ENCODE measurements at places on chromosomes 13 and 19.

DNA sequence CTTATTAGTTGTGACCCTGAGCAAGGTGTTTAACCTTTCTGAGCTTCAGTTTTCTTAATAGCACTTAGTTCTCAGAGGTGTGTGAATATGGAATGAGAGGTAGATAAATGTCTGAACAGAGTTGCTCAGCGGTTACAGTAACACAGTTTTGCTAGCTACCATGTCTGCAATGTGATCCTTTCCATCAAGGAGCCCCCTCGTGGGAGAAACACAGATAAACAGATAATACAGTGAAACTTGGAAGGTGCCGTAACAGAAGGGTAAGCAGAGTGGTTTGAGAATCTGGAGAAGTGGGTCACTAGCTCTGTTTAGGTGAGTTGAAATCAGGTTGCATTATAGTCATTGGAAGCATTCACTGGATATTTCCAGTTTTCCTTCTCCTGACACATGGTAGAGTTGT, 38.9 kb downstream of the IRS2 start:
- DNase-seq: no peak

DNA sequence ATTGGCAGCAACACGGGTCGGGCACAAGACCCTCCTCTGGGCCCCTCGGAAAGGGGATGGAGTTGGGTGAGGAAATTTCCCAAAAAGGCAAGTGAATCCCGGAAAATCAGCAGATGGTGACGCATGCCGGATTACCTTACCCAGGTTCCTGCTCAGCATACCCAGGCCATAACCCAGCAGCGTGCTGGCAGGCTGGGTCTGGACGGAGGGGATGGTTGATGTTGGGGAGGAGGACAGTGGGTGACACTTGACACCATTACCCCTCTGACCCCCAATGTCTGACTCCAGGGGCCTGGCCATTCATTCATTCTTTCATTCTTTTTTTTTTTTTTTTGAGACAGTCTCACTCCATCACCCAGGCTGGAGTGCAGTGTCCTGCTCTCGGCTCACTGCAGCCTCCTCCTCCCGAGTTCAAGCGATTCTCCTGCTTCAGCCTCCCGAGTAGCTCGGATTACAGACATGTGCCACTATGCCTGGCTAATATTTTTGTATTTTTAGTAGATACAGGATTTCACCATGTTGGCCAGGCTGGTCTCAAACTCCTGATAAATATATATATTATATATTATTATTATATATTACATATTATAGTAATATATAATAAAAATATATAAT, 799 bp downstream of the PVR start:
- no peak for DNase-seq

- DNase-seq: peak; percentile 49
Observed at GRCh38 chr19:16778796-16779411, 50.3 kb upstream of the SIN3B start.

- no peak for DNase-seq
Observed at GRCh38 chr19:48681127-48681470, 8.3 kb upstream of the NTN5 start.

GRCh38 chr19:30923096-30923495, 426.1 kb downstream of the TSHZ3 start:
- no peak for DNase-seq

DNA sequence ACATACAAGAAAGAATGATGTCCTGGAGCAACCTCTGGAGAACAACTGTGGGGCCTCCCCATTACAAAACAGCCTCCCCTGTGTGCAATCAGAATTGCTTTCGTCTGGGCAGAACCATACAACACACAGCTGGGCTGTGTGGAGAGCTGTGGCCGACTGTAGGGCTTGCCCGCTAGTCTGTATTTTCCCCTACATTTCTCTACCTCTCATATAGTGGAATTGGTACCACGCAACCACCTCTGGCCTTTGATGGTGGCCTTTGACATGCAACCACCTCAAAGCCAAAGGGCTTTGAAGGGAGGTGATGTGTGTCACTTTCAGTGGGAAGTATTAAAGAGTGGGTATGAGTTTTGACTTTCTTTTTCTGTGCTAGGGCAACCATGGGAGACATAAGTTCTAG, 34.0 kb downstream of the GARRE1 start:
- DNase-seq: no peak

DNA sequence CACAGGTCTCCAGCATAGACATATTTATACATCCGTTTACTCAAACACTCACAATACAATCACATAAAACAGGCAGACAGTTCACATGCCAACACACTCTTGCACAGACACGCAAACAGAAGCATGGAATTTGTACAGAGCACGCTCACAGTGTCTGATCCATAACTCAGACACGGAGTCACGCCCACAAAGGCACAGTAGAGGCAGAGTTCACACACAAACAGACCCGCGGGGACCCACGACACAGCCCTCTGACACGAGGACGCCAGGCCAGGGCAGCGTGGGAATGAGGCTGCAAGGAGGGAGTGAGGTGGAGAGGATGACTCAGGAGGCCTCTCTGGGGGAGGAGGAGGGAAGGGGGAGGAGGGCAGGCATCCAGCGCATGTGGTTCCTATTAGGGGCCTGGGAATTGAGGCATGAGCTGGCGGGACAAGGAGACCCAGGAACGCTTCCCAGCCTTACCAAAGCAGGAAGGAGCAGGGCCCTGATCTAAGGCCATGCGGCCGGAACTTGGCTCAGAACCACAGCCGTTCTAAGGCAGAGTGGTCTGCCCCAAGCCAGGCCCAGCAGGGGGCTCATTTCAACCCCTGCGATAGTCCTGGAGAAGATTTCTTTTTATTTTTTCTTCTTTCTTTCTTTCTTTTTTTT, 9.1 kb upstream of the OLFM2 start:
- peak; percentile 50 for DNase-seq

- no peak for DNase-seq
Observed at GRCh38 chr19:27733551-27734266, 1479.2 kb downstream of the UQCRFS1 start.

- DNase-seq: no peak
Observed at GRCh38 chr13:56424246-56424645, 716.5 kb upstream of the PRR20A start.

DNA sequence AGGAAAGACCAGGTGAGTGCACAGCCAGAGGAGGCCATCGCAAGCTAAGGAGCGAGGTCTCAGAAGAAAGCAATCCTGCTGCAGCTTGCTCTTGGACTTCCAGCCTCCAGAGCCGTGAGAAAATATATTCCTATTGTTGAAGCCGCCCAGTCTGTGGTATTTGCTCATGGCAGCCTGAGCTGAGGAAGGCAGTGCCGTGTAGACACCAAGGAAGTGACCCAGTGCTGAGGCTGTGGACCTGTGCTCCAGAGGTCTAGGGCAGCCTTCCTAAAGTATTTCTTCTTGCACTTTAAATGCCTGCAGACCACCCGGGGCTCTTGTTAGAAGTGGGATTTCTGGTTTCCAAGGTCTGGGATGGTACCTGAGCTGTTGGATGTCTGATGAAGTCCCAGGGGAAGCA, 158.5 kb upstream of the KL start:
- DNase-seq: no peak

- DNase-seq: peak; percentile 75
Observed at GRCh38 chr19:56594783-56595547, at the start of gene ZNF71. Gene ZNF71, plus strand, starts transcription at chr19:56595302. Its CDS starts 6,257 bp downstream, at chr19:56601559.

GRCh38 chr13:29270271-29270985, 325.1 kb downstream of the SLC7A1 start:
- no peak for DNase-seq

Measured in NT2/D1 (cell line).